NT2/D1 (cell line): ENCODE measurements at places on chromosomes 7 and 10.

DNA sequence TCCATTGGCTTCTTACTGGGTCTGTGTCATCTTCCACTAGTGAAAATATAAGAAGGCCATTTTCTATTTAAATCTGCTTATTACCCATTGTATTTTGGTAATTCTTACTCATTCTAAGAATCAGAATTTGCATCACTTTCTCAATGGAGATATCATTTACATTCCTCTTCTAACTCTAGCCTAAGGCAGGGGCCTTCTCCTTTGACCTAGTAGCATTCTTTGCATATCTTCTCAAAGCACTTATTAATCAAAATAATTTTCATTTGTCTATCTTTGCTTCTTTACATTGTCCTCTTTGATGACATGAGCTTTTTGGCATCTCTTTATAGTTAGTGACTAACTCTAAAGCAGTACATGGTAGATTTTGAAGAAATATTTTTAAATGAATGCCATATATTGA lies 400.9 kb upstream of the SEMA3D start:
- DNase-seq: no peak

GRCh38 chr10:10852464-10852863 lies 165.2 kb upstream of the CELF2 start:
- no peak for DNase-seq

GRCh38 chr10:12547301-12547771 lies 198.0 kb downstream of the CAMK1D start:
- no peak for DNase-seq

GRCh38 chr7:43636093-43636492 lies 53.2 kb downstream of the STK17A start:
- no peak for DNase-seq

DNA sequence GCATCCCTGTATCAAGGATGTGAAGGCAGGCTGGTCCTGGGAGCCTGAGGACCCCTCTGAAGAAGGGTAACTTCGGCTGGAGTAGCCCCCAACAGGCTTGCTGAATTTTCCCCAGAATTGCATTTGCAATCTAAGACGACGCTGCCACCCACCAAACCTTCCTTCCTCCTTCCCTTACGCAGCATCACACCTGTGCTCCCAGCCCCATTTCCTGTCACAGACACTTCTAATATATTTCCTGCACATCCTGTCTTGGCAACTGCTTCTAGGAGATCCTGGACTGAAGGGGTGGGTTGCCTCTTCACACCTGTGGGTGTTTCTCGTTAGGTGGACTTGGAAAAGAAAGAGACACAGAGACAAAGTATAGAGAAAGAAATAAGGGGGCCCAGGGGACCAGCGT lies 9.4 kb upstream of the PGAM1 start:
- DNase-seq: no peak

- no peak for DNase-seq
Observed at GRCh38 chr7:5557920-5558401, 134.3 kb upstream of the TNRC18 start.

DNA sequence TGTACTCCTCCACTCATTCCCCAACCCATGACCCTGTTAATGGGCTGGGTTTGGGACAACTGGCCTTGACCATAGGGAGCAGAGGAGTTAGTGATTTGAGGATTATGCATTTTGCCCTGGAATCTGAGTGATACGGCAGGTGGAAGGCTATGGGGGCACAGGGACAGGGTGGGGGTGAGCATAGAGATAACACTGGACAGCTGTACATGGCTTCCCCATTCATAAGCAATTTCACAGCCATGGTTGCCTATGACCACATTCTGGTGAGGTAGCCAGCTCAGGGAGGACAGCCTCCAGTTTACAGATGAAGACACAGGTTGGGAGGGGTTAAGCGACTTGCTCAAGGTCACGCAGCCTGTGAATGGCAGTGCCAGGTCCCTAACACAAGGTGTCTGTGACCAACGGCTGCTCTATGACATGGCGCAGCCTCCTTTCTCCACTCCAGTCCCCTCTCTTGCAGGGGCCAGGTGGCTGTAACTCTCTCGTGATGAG lies 319.5 kb downstream of the PLXNA4 start:
- DNase-seq: no peak

- DNase-seq: no peak
Observed at GRCh38 chr10:5492929-5493576, 6.3 kb downstream of the CALML5 start.

DNA sequence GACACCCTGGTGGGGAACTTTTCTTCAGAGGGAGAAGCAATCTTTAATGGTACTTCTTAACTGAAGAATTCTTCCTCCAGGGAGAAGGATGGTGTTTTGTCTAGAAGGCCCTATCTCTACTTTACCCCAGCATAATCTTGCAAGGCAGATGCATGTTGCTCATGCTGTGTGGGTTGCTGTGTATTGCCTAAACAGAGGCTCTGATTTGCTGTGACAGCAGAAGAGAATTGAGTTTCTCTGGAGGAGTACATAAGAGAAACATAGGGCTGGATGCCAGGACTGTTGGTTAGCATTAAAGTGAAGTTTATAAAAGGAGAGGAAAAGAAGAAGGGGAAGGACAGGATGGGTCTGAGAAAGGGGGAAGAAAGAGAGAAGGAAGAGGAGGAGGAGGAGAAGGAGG lies 248.1 kb upstream of the HPS1 start:
- DNase-seq: no peak

- DNase-seq: no peak
Observed at GRCh38 chr10:43071865-43072650, 4.8 kb upstream of the RET start.
